Anterior cingulate cortex (tissue), 58 donors: ENCODE measurements at places on chromosomes 5 and 9.
A peak's percentile ranks its signal among the peaks of the same experiment; 100 is the strongest.

- no peak for DNase-seq
These were observed 116.0 kb upstream of the LMX1B start for GRCh38 chr9:126497660-126498275.

DNA sequence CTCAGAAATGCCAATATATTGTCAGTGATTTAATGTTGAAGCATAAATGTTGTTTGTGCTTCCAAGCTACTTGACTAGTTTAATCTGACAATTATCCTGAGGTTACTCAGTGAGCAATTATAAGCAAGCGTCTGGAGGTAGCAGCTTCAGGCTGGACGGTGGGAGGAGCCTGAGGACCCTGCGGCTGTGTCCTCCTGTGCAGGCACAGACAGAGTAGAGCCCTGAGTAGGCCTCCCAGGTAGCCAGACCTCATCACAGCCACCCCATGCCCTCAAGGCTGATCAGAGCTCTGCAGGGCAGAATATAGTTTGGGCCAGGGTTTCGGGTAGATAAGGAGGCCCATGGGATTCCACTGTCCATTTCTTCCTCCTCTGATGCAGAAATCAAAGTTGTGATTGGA lies 153.6 kb downstream of the DRD1 start:
- DNase-seq = no peak

- no peak for DNase-seq
These were observed 253.0 kb upstream of the ARRDC3 start for GRCh38 chr5:91635950-91636734.

GRCh38 chr9:109369285-109369684 lies 48.4 kb upstream of the EPB41L4B start:
- DNase-seq = no peak

DNA sequence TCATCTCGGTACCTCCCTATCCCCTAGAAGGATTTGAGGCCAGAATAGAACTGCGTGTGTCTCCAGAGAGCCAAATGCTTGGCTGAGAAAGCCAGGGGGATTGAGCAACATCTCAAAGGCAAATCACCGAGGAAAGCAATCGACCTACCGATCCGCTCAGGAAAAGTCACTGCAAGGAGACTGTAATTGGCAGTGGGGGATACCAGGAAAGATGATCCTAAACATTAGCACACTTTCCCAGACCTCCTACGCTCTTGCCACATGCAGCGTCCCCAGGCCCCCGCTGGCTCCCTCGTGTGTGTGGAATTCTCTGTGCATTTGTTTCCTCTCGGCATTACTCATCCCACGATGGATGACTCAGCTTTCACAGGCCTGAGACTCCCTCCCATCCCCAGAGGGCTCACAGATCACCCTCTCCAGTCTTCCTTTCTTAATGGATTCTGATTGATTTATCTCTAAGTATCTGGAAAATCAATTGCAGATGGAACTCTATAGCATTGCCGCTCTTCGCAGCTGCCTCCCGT lies 82.2 kb upstream of the ICE1 start:
- DNase-seq = peak; percentile 26

GRCh38 chr9:94639999-94640376 lies 670 bp upstream of the FBP1 start:
- DNase-seq = no peak
